ENCODE measurements at places on chromosomes 5 and 9. TPM values are rescaled to one million over a fixed set of nuclear protein-coding genes. Genes with fewer than 3 reads are reported as not detected.

Gene MYORG
- total RNA-seq: 4.2 TPM

Gene ATP10B
- under 0.01 TPM for total RNA-seq

Gene PTGDS
- total RNA-seq: 4.2 TPM

Gene NUTM2G
- total RNA-seq: not detected

Gene NIM1K
- total RNA-seq: 0.52 TPM

Gene SPATA31D4
- total RNA-seq: not detected

Gene PAEP
- total RNA-seq: not detected

Gene ANKDD1B
- total RNA-seq: 3.7 TPM

Gene SHISAL2B
- not detected for total RNA-seq

Gene FGD3
- total RNA-seq: 4.2 TPM

Gene SPATA6L
- 1.6 TPM for total RNA-seq

Gene BNC2
- 10.4 TPM for total RNA-seq

Gene PDZD2
- total RNA-seq: 2.6 TPM

Gene CATSPER3
- total RNA-seq: 0.52 TPM

Gene LCP2
- total RNA-seq: 6.8 TPM

Gene B4GALT7
- total RNA-seq: 12.0 TPM

Gene MORN5
- total RNA-seq: not detected

Gene SLC22A4
- 3.1 TPM for total RNA-seq

Gene PTPRD
- 75.7 TPM for total RNA-seq

Gene PLCXD3
- 0.52 TPM for total RNA-seq

Gene PCDHA6
- under 0.01 TPM for total RNA-seq

Gene SH3TC2
- 5.7 TPM for total RNA-seq

Gene FREM1
- 17.2 TPM for total RNA-seq

Gene HEMGN
- 7.3 TPM for total RNA-seq

Gene MEIKIN
- 0.52 TPM for total RNA-seq

Gene FAT2
- under 0.01 TPM for total RNA-seq

Gene PNPLA7
- total RNA-seq: 1.0 TPM

Gene GRHPR
- 99.2 TPM for total RNA-seq

Gene FOXD4L6
- total RNA-seq: not detected

Gene ACTBL2
- total RNA-seq: not detected

Gene LPAR1
- 45.9 TPM for total RNA-seq
